Sigmoid colon (tissue), 7 donors: ENCODE measurements at places on chromosomes 4 and X. TPM values are rescaled to one million over a fixed set of nuclear protein-coding genes. Genes with fewer than 3 reads are reported as not detected.
A peak's percentile ranks its signal among the peaks of the same experiment; 100 is the strongest.

- H3K27me3 ChIP-seq: no peaks in the 10 kb centered on the region
- H3K27ac ChIP-seq: no peak overlapping the region
- H3K36me3 ChIP-seq: no peaks in the 10 kb centered on the region
- no peak overlapping the region for H3K4me3 ChIP-seq
Measured at GRCh38 chr4:31592293-31592692, 872.1 kb downstream of the PCDH7 start.

GRCh38 chr4:186144946-186145569, 40.6 kb downstream of the FAM149A start:
- no peaks in the 10 kb centered on the region for H3K4me1 ChIP-seq
- no peaks in the 10 kb centered on the region for H3K27me3 ChIP-seq
- peak overlapping the region; percentile 55 for H3K4me3 ChIP-seq
- H3K27ac ChIP-seq: peak overlapping the region; percentile 85
- H3K36me3 ChIP-seq: no peaks in the 10 kb centered on the region

Gene PSAPL1
- not detected for total RNA-seq

GRCh38 chrX:32533848-32534247, 677.5 kb downstream of the DMD start:
- no peak overlapping the region for H3K4me3 ChIP-seq
- no peaks in the 10 kb centered on the region for H3K4me1 ChIP-seq
- H3K36me3 ChIP-seq: no peaks in the 10 kb centered on the region
- DNase-seq: no peak
- H3K27ac ChIP-seq: no peak overlapping the region
- no peaks in the 10 kb centered on the region for H3K27me3 ChIP-seq

DNA sequence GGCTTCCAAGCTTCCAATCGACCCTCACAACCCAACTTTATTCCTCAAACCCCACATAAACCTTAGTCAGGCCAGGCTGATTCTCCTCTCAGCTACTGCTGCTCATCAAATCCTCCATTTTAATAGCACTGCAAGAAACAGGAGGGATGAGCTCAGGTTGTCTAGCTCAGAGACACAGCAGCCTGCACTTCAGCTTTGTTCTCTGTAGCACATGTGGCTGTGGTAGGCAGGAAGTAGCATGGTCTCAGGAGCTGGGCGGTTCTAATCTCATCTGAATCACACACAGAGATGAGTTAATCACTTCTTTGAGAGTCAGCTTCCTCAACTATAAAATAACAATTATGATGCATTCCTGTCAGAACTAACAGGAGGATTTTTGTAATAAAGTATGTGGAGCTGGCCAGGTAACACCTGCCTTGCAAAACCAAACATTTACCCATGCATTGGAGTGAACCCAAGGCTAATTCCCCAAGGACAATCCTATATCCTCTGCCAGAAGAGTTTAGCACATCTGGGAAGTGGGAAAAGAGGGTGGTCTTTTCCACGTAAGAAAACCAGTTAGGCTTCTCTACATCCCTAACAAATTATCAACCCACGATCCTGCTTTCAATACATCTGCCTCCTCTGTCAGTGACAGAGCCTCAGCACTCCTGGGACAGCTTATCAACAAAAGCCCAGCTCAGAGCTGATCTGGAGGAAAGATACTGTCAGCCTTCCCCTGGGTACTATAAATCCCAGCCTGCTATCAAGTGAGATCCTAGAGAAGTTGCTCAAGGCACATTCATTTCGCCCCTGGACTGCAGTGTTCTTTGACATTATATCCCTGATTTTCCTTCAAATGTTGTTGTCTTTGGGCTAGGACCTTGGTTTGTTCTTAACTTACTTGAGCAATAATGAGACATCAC, 32.8 kb downstream of the ELOVL6 start:
- no peaks in the 10 kb centered on the region for H3K27me3 ChIP-seq
- H3K4me1 ChIP-seq: no peaks in the 10 kb centered on the region
- H3K36me3 ChIP-seq: no peaks in the 10 kb centered on the region

- DNase-seq: no peak
- no peak overlapping the region for H3K4me3 ChIP-seq
- H3K4me1 ChIP-seq: no peaks in the 10 kb centered on the region
- H3K27ac ChIP-seq: no peak overlapping the region
- H3K27me3 ChIP-seq: no peaks in the 10 kb centered on the region
Measured at GRCh38 chr4:26005764-26006163, 91.7 kb downstream of the SMIM20 start.

- H3K4me1 ChIP-seq: no peaks in the 10 kb centered on the region
- no peak overlapping the region for H3K4me3 ChIP-seq
- no peak for DNase-seq
Measured at GRCh38 chr4:176149680-176150355, 45.6 kb downstream of the SPATA4 start.

Gene SHROOM4
- total RNA-seq: 2.3 TPM

Gene XAGE1B
- not detected for total RNA-seq

Gene GPRIN3
- total RNA-seq: 1.8 TPM

Gene MID1
- total RNA-seq: 62.0 TPM

- H3K4me3 ChIP-seq: no peak overlapping the region
- H3K4me1 ChIP-seq: no peaks in the 10 kb centered on the region
- H3K27me3 ChIP-seq: no peaks in the 10 kb centered on the region
- no peak for DNase-seq
Measured at GRCh38 chr4:11469650-11470437, 41.1 kb upstream of the HS3ST1 start.

DNA sequence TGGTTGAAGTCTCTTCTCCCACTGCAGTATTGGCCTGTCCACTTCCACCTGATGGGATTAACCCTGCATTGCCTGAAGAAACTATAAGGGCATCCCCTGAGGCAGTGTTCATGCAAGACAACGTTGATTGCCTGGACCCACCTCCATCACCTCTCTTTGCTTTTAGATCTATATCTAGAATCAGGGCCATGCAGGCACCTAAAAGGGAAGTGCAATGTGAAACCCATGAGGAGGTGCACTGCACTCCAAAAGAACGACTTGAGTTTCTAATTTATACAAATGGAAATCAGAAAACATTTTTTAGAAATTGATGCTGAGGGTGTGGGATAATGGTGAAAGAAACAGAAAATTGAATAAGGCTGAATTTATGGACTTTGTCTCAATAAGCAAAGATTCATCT, 694.4 kb downstream of the TRAM1L1 start:
- no peaks in the 10 kb centered on the region for H3K4me1 ChIP-seq
- H3K27ac ChIP-seq: no peak overlapping the region
- no peaks in the 10 kb centered on the region for H3K27me3 ChIP-seq
- no peak overlapping the region for H3K4me3 ChIP-seq

GRCh38 chr4:2063557-2064275, 4.6 kb downstream of the NAT8L start:
- H3K36me3 ChIP-seq: no peaks in the 10 kb centered on the region
- DNase-seq: no peak
- peaks cover 72% of the 10 kb centered on the region for H3K27me3 ChIP-seq
- no peak overlapping the region for H3K4me3 ChIP-seq
- peaks cover 10% of the 10 kb centered on the region for H3K4me1 ChIP-seq
